Right lobe of liver (tissue), 6 donors: ENCODE measurements at places on chromosomes 4 and X. TPM values are rescaled to one million over a fixed set of nuclear protein-coding genes. Genes with fewer than 3 reads are reported as not detected.

The DIPK2B gene
- total RNA-seq: 0.34 TPM

- H3K27ac ChIP-seq: no peak overlapping the region
- H3K36me3 ChIP-seq: no peaks in the 10 kb centered on the region
- H3K4me1 ChIP-seq: no peaks in the 10 kb centered on the region
- no peaks in the 10 kb centered on the region for H3K27me3 ChIP-seq
- no peak overlapping the region for H3K4me3 ChIP-seq
Measured at GRCh38 chr4:56247646-56248045, 139.6 kb downstream of the AASDH start.

- H3K36me3 ChIP-seq: no peaks in the 10 kb centered on the region
- DNase-seq: no peak
- no peak overlapping the region for H3K4me3 ChIP-seq
- no peak overlapping the region for H3K27ac ChIP-seq
Measured at GRCh38 chrX:72392816-72393800, 87.4 kb upstream of the CITED1 start.

The CT45A1 gene
- not detected for total RNA-seq

GRCh38 chr4:29553846-29554245, 1166.3 kb upstream of the PCDH7 start:
- no peak overlapping the region for H3K4me3 ChIP-seq
- H3K27ac ChIP-seq: no peak overlapping the region
- H3K27me3 ChIP-seq: no peaks in the 10 kb centered on the region
- no peak for DNase-seq
- H3K4me1 ChIP-seq: no peaks in the 10 kb centered on the region

DNA sequence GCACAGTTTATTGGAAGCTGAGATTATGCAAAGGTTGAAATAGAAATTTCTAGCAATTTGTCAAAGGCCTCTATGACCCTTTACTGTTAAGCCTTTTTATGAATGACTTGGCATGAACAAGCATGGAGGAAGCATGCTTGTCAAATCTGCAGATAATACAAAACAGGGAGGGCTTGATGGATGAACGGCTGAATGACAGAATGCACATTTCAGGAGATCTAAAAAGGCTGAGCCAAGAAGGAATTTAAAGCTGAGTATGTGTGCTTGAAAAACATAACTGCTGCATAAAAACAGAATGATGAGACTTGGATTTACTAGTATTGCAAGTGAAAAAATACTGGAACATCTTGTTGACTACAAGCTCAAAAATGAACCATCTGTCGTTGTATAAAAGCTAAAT, 29.0 kb upstream of the UBE2K start:
- H3K27ac ChIP-seq: no peak overlapping the region
- no peaks in the 10 kb centered on the region for H3K4me1 ChIP-seq
- no peak for DNase-seq
- no peaks in the 10 kb centered on the region for H3K27me3 ChIP-seq
- H3K36me3 ChIP-seq: no peaks in the 10 kb centered on the region
